ENCODE measurements at places on chromosomes 7 and 10.

- no peak for DNase-seq
These were observed 235.5 kb downstream of the CCSER2 start for GRCh38 chr10:84563868-84564267.

GRCh38 chr7:3176112-3177000, 124.7 kb upstream of the SDK1 start:
- no peak for DNase-seq

GRCh38 chr7:110105840-110106239, 985.1 kb upstream of the LRRN3 start:
- DNase-seq: no peak

- DNase-seq: no peak
These were observed 468.6 kb upstream of the ZMIZ1 start for GRCh38 chr10:78600121-78600665.
